ENCODE measurements at places on chromosomes 7 and 10.

DNA sequence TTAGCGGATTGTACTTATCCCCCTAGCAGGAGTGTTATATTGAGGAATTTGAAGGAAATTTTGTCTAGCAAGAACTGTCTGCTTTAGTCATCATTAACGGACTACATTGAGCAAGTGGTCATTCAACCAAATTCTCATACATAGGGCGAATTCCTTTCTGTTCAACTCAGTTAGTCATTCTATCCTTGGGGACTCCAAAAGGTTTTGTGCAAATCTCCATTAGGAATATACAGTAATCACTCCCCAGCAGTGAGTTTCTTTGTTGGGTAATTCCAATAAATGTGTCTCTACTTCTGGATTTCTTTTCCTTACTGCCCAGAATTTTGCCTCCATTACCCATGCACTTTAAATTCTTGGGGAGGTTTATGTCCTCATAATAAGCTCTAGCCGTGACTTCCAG is 51.1 kb downstream of the EPDR1 start:
- no peak for DNase-seq

DNA sequence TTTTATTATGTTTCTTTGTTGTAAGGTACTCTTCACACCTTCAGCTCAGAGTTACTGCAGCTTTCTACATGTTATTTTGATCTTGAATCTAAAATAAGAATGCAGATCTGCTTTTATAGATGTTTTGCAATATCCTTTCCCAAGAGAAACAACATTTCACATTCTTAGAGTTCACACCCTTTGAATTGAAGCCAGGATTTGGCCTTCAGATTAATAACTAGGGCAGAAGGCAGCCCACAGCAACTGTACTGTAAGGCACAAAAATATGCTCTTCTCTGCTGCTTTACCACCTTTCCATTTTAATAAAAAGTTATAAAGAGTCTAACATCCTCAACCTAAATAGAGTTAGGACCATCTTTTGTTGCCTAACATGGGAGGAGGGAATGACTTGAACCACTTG is 224.7 kb downstream of the LHFPL3 start:
- DNase-seq: no peak

GRCh38 chr7:95922191-95922590 is 149.8 kb downstream of the DYNC1I1 start:
- peak; percentile 68 for DNase-seq

- DNase-seq: no peak
These were observed 52.6 kb downstream of the PTEN start for GRCh38 chr10:87915989-87916388.

DNA sequence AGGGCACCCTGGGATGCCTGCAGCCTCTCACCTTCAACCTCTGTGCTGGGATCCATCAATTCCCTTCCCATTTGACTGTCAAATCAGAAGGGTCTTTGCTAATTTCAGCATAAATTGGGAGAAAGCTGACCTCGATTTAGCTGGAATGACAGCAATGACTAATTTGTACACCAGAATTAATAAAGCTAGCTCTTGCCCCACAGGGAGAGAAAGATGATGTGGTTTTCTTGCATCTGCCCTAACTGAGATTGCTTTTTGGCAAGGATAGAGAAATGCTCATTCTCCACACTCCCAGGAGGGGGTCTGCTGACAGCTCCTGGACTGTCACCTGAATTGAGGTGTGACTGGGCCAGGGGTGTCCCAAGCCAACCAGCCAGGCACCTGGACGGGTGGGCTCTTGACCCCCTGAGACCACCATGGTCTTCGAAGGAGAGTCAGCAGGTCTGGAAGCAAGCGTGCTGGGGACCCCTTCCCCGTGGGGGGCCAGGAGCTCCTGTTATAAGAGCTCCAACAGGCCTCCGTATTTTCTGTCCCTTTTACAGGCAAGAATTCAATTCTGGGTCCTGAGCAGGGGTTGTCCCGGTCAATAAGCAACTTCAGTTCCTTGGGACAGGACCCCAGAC is 42.1 kb downstream of the RBM17 start:
- no peak for DNase-seq

DNA sequence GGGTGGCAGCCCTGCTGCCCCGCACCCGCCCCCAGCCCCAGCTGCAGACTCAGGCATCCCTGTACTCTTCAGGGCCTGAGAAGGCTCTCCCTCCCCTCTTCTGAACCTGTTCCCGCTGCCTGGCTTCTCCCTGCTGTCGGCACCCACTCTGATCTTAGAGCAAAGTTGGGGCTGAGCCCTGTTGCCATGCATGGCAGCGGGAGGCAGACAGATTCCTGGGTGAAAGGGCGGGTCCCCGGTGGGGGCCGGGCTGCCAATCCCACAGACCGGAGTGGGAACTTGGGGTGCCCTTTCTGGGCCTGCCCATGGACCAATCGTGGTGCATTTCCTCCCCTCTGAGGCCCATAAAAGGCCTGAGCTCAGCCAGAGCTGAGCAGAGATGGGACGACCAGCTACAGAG is 80.7 kb downstream of the SPDYE5 start:
- DNase-seq: no peak

GRCh38 chr10:109504401-109504800 is 418.9 kb downstream of the XPNPEP1 start:
- DNase-seq: no peak

- DNase-seq: no peak
These were observed 2.3 kb upstream of the PAPSS2 start for GRCh38 chr10:87657371-87657770.

GRCh38 chr7:128221929-128222403 is 19.1 kb upstream of the LEP start:
- DNase-seq: peak; percentile 13

All from NCI-H69 (cell line).